ENCODE measurements at places on chromosomes 1 and 21.

- no peak for DNase-seq
These were observed 162.7 kb downstream of the DNM3 start for GRCh38 chr1:172003766-172004530.

GRCh38 chr1:151805066-151805820 is at the start of gene LINGO4:
LINGO4 (minus strand) TSS chr1:151805419; CDS start chr1:151802704, 2,715 bp downstream.
- DNase-seq = no peak

GRCh38 chr1:180777072-180777689 is 135.5 kb upstream of the KIAA1614 start:
- DNase-seq = no peak

- no peak for DNase-seq
These were observed 26.5 kb downstream of the OR13G1 start for GRCh38 chr1:247653040-247653439.

DNA sequence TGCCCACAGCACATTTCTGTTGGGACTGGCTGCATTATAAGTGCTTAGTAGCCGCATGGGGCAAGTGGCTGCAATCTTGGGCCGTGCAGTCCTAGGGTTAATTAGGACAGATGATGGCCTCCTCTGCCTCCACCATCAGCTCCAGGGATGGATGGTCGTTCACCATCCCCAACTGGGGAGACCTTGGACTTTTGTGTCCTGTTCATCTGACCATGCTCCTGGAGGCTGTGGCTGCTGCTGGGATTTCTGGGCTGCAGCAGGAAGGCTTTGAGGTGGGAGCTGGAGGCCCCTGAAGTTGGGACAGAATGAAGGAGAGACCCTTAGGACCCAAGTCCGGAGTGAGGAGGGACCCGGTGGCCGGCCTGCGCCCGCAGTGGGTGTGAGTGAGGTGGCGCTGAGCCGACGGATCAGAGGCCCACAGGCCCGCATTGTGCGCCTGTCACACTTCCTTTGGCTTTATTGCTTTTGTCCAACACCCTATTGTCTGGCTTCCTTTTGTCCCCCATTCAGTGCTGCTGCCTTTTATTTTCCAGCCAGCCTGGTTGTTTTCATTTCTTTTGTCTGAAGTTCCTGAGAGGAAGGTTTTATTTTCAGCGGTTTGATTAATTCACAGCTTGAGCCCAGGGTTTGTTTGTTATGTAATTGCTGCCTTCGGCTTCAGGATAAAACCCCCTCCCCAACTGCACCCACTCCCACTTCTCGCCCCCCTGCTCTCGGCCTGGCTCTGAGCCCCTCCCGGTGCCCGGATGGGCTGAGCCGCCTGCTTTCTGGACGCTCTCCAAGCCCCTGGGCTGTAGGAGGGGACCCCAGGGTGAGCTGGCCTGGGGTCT is 35.6 kb downstream of the SOX13 start:
- no peak for DNase-seq

- no peak for DNase-seq
These were observed 139.2 kb upstream of the CACNA1E start for GRCh38 chr1:181344091-181344490.

All from psoas muscle (tissue), 8 donors.